ENCODE measurements at places on chromosomes 2 and 18.
A peak's percentile ranks its signal among the peaks of the same experiment; 100 is the strongest.

DNA sequence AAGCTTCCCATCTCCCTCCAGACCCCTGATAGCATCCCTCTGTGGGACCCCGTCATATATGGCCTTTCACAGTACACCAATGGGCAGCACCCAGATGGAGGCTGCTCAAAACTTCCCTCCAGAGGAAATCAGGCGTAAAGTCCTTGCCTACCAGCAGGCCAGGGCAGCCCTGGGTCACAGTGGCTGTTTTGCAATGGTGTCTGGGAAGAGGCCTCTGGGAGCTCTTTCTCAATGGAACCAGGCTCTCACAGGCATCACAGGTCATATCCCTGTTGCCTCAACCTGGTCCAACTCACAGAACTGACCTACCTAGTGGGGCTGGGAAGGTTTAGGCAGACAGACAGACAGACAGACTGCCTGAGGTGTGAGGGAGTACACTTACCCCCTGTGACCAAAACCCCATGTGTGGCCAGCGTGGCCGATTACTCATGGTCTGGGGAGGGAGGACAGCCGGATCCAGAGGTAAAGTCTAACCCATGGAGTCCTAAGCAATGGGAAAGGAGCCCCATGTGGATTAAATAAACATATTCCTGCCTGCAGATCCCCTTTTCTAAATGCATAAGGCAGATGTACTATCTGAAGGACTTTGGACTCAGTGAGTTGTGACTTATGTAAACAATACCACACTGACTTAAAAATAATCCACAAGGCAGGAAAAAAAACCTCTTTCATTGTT, 58.2 kb downstream of the BCL2L11 start:
- no peaks in the 10 kb centered on the region for H3K36me3 ChIP-seq
- no peaks in the 10 kb centered on the region for H3K4me1 ChIP-seq
- no peak overlapping the region for H3K27ac ChIP-seq
- DNase-seq: no peak

DNA sequence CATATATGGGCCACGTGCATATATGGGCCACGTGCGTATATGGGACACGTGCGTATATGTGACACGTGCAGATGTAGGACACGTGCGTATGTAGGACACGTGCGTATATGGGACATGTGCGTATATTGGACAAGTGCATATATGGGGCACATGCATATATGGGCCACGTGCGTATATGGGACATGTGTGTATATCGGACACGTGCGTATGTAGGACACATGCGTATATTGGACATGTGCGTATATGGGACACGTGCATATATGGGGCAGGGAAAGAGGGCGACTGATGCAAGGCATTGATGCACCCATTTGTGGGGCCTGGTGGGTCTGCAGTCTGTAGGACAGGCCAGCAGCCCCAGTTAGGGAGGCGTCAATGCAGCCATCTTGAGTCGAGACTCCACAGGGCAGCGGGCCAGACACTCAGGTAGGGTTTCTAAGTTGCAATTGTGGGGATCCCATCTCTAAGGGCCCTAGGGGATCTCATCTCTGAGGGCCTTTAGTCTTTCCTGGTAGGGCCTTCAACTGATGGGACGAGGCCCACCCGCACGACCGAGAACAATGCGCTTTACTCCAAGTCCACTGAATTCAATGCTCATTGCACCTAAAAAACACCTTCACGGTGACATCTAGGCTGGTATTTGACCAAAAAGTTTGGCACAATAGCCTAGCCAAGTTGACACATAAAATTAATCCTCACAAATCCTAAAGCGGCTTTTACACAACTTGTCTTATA, 92.3 kb upstream of the ZNF516 start:
- H3K36me3 ChIP-seq: no peaks in the 10 kb centered on the region
- no peaks in the 10 kb centered on the region for H3K27me3 ChIP-seq
- no peak for DNase-seq

- no peaks in the 10 kb centered on the region for H3K36me3 ChIP-seq
- peak; percentile 94 for DNase-seq
- H3K4me3 ChIP-seq: no peak overlapping the region
- H3K27ac ChIP-seq: peak overlapping the region; percentile 53
- no peaks in the 10 kb centered on the region for H3K4me1 ChIP-seq
These were observed 4.7 kb upstream of the ITSN2 start for GRCh38 chr2:24365051-24365450.

DNA sequence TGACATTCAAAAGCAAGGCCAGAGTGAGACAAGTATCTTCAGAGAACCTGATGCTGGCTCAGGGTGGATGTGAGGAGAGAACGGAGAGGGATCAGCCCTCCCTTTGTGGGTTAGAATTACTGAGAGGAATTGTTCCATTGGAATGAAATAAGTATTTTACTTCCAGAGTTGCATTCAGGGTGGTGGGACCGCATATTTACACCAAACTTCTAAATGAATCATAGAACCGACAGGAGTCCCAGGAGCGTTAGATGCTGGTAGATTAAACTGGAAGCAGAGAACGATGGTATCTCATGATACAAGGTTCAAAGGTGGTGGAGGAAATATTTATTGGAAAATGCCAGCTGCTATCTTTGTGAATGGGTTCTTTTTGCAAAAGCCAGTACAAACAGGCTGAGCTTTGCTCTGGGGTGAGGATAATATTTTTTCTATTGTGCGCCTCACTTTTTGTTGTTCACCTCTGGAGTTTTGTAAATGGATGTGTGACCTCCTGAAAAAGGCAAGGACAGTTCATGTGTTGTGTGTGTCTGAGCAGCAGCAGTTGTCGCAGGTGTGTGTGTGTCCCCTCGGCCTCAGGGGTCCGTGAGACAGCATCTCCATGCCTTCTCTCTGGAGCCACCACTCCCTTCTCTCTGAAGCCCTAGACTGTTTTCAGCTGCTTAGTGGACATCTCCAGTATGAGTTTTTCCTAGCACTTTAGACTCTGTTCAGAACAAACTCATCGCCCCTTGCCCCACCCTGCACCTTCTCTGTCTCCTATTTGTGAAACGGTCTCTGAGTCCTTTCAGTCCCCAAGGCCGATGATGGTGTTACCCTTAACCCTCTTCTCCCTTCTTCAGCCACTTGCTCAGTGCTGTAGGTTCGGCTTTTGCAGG, 17.8 kb downstream of the MTCL1 start:
- H3K4me3 ChIP-seq: no peak overlapping the region
- no peak overlapping the region for H3K27ac ChIP-seq
- H3K27me3 ChIP-seq: no peaks in the 10 kb centered on the region
- peaks cover 2% of the 10 kb centered on the region for H3K36me3 ChIP-seq
- DNase-seq: no peak
- no peaks in the 10 kb centered on the region for H3K4me1 ChIP-seq

DNA sequence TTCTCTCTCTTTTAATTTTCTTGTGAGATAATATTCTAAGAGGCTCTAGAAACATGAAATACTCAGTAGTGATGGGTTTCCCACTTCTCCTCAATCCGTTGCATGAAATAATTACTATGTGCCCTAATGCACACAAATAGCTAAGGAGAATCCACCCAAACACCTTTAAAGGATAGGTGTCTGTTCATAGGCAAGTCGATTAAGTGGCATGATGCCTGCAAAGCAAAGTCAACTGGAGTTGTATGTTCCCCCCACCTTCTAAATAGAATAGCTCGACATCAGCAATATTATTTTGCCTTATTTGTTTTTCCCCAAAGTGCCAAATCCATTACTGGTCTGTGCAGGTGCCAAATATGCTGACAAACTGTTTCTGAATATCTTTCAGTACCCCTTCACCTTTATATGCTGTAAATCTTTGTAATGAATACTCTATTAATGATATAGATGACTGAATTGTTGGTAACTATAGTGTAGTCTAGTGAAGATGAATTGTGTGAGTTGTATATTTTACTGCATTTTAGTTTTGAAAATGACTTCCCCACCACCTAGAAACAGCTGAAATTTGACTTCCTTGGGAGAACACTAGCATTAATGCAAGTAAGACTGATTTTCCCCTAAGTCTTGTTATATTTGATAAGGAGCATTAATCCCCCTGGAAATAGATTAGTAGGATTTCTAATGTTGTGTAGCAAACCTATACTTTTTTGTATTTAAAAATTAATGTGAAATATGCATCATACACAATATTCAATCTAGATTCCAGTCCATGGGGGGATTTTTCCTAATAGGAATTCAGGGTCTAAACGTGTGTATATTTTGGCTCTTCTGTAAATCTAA, 9.0 kb downstream of the TBR1 start:
- no peaks in the 10 kb centered on the region for H3K36me3 ChIP-seq
- no peaks in the 10 kb centered on the region for H3K27me3 ChIP-seq
- no peak overlapping the region for H3K27ac ChIP-seq
- no peak overlapping the region for H3K4me3 ChIP-seq
- DNase-seq: no peak

- H3K36me3 ChIP-seq: peaks cover 2% of the 10 kb centered on the region
- H3K27ac ChIP-seq: no peak overlapping the region
- no peaks in the 10 kb centered on the region for H3K27me3 ChIP-seq
- H3K4me1 ChIP-seq: no peaks in the 10 kb centered on the region
These were observed 50.2 kb downstream of the TTC21B start for GRCh38 chr2:165903406-165903805.

- no peak for DNase-seq
- H3K4me3 ChIP-seq: no peak overlapping the region
- H3K4me1 ChIP-seq: no peaks in the 10 kb centered on the region
- H3K36me3 ChIP-seq: no peaks in the 10 kb centered on the region
- H3K27me3 ChIP-seq: no peaks in the 10 kb centered on the region
- H3K27ac ChIP-seq: no peak overlapping the region
These were observed 101.2 kb downstream of the PTPN4 start for GRCh38 chr2:119860924-119861323.

GRCh38 chr2:121065239-121065638, 219.8 kb downstream of the TFCP2L1 start:
- no peak overlapping the region for H3K27ac ChIP-seq
- H3K36me3 ChIP-seq: no peaks in the 10 kb centered on the region
- no peak overlapping the region for H3K4me3 ChIP-seq
- H3K27me3 ChIP-seq: no peaks in the 10 kb centered on the region

DNA sequence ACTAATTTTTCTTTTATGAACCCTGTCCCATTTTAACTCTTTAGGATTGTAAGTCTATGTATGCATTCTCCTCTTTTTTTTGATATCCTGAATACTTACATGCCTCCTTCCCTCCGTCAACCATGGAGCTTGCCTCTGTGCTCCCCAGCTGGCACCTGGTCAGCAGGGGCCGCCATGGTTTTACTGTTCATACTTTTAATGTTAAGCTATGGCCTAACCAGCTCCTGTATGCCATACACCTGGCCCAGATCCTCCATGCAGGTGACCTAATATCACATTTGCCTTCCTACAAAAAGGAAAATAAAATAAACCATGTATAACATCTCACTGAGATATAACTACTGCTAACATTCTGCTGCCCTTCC, 283.1 kb upstream of the TRIB2 start:
- H3K36me3 ChIP-seq: peaks cover 1% of the 10 kb centered on the region
- peaks cover 7% of the 10 kb centered on the region for H3K4me1 ChIP-seq
- no peaks in the 10 kb centered on the region for H3K27me3 ChIP-seq
- no peak overlapping the region for H3K4me3 ChIP-seq
- no peak for DNase-seq
- H3K27ac ChIP-seq: no peak overlapping the region

DNA sequence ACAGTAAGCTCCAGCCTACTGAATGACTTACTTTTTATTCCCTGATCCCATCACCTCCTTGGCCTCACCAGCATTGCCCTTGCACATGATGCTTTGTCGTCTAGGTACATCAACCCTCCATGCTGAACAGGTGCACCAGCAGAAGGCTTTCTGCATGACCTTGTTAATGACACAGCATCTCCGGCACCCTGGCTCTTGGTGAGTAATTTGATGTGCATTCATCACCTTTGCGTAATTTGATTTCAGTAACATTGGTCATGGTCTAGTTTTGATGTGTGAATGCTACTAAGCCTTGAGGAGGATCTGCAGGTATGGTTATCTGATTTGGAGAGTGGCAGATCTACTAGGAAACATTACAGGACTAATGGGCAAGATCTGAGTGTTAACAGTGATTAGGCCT, 103.6 kb downstream of the STK39 start:
- H3K27ac ChIP-seq: no peak overlapping the region
- DNase-seq: no peak
- no peaks in the 10 kb centered on the region for H3K4me1 ChIP-seq
- H3K4me3 ChIP-seq: no peak overlapping the region
- H3K36me3 ChIP-seq: no peaks in the 10 kb centered on the region
- no peaks in the 10 kb centered on the region for H3K27me3 ChIP-seq

- H3K4me1 ChIP-seq: no peaks in the 10 kb centered on the region
- H3K36me3 ChIP-seq: peaks cover 4% of the 10 kb centered on the region
- H3K27me3 ChIP-seq: no peaks in the 10 kb centered on the region
- no peak overlapping the region for H3K27ac ChIP-seq
- DNase-seq: no peak
These were observed 10.5 kb downstream of the CCDC88A start for GRCh38 chr2:55408918-55409868.

GRCh38 chr2:25561136-25561850, 112.1 kb downstream of the DTNB start:
- no peak overlapping the region for H3K27ac ChIP-seq
- no peak for DNase-seq
- H3K36me3 ChIP-seq: no peaks in the 10 kb centered on the region
- H3K4me3 ChIP-seq: no peak overlapping the region

- H3K4me1 ChIP-seq: no peaks in the 10 kb centered on the region
- no peaks in the 10 kb centered on the region for H3K27me3 ChIP-seq
- no peak for DNase-seq
- no peaks in the 10 kb centered on the region for H3K36me3 ChIP-seq
- H3K27ac ChIP-seq: no peak overlapping the region
These were observed 17.0 kb downstream of the TCF4 start for GRCh38 chr18:55570966-55571365.

DNA sequence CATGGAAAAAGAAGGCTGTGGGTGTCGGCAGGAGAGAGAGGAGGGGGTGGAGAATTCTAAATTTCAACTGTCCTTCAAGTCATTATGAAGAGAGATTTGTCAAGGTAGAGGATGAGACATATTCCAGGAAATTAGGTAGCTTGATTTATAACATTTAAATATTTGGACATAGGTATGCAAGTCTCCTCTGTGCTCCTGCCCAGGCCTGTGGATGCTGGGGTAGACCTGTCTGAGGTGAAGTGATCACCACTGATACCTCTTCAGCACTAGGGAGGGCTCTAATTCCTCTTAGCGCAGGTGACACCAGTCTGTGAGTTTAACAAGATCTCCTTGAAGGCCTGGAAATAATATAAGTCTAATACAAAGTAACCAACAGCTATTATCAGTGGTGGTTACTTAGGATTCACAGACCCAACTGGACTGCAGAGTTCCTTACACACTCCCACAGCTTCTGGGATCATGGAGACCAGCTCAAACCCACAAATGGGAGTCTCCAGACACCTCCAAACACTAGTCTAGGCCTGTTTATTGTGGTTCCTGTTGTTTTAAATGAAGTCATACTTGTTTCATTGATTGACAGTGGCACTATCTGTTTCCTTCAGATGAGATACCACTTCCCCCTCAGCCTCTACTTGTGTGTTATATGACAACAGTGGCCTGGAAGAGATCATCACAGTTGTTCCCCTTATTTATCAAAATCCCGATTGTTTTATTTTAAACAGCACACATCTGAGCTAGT, 104.1 kb upstream of the ITPRID2 start:
- H3K36me3 ChIP-seq: no peaks in the 10 kb centered on the region
- DNase-seq: no peak
- no peak overlapping the region for H3K27ac ChIP-seq
- H3K4me3 ChIP-seq: no peak overlapping the region

Data from aorta (tissue), 5 donors.